Adipose tissue (tissue), 3 donors: ENCODE measurements at places on chromosomes 5 and 9. TPM values are rescaled to one million over a fixed set of nuclear protein-coding genes. Genes with fewer than 3 reads are reported as not detected.

CCNJL gene
- polyA plus RNA-seq: 1.3 TPM

INSL4 gene
- not detected for polyA plus RNA-seq

FOXD4L5 gene
- 0.11 TPM for polyA plus RNA-seq

PCDHGB5 gene
- polyA plus RNA-seq: 2.3 TPM

AGXT2 gene
- polyA plus RNA-seq: not detected

CA9 gene
- polyA plus RNA-seq: 7.4 TPM

CREBRF gene
- polyA plus RNA-seq: 10.7 TPM

PCDHGC5 gene
- 0.06 TPM for polyA plus RNA-seq

TICAM2 gene
- polyA plus RNA-seq: 1.1 TPM

PCDHA12 gene
- polyA plus RNA-seq: 0.03 TPM

PCDHB2 gene
- polyA plus RNA-seq: 0.74 TPM

ADAMTSL2 gene
- 2.0 TPM for polyA plus RNA-seq

AK8 gene
- 0.66 TPM for polyA plus RNA-seq

DAB2IP gene
- 20.6 TPM for polyA plus RNA-seq

FAXDC2 gene
- polyA plus RNA-seq: 20.2 TPM

RABEPK gene
- 13.7 TPM for polyA plus RNA-seq

KIF20A gene
- 0.11 TPM for polyA plus RNA-seq

FASTKD3 gene
- polyA plus RNA-seq: 8.4 TPM

DDX4 gene
- 0.02 TPM for polyA plus RNA-seq

COL15A1 gene
- 13.5 TPM for polyA plus RNA-seq

SYK gene
- polyA plus RNA-seq: 5.4 TPM

ALDOB gene
- 2.5 TPM for polyA plus RNA-seq
